ENCODE measurements at places on chromosomes 6 and 20. TPM values are rescaled to one million over a fixed set of nuclear protein-coding genes. Genes with fewer than 3 reads are reported as not detected.

Gene BTN2A1
- 17.1 TPM for total RNA-seq

Gene PGC
- not detected for total RNA-seq

Gene DPPA5
- total RNA-seq = not detected

Gene SLC44A4
- not detected for total RNA-seq

Gene TMC2
- total RNA-seq = not detected

Gene ENPP5
- 6.8 TPM for total RNA-seq

Gene GPLD1
- 1.6 TPM for total RNA-seq

Gene DNMT3B
- 0.62 TPM for total RNA-seq

Gene PNPLA1
- total RNA-seq = not detected

Gene WFDC12
- total RNA-seq = not detected

Gene PLN
- total RNA-seq = 1,090 TPM

Gene CLIC5
- 150 TPM for total RNA-seq

Gene FAM83B
- 13.3 TPM for total RNA-seq

Gene ZKSCAN3
- 6.7 TPM for total RNA-seq

Gene SPINT4
- not detected for total RNA-seq

Gene RBM24
- total RNA-seq = 173 TPM

Gene NUDT3
- 51.5 TPM for total RNA-seq

Gene SGK1
- total RNA-seq = 21.7 TPM

Gene ID1
- 188 TPM for total RNA-seq

Gene BEND3
- 0.91 TPM for total RNA-seq

Gene MAN1A1
- 25.2 TPM for total RNA-seq

Gene SIRPB1
- total RNA-seq = 0.35 TPM

Gene FAM209B
- total RNA-seq = not detected

Gene CNPY3
- 27.0 TPM for total RNA-seq

Gene STX11
- 2.7 TPM for total RNA-seq

Gene TUBB2B
- total RNA-seq = 1.4 TPM

Gene XKR7
- not detected for total RNA-seq

Gene KIAA1586
- total RNA-seq = 6.3 TPM

Gene LY6G6C
- total RNA-seq = not detected

Gene RIMS1
- 0.20 TPM for total RNA-seq

Gene PRSS35
- total RNA-seq = 6.6 TPM

Gene ALDH8A1
- total RNA-seq = 1.3 TPM

Gene CTCFL
- total RNA-seq = not detected

Gene TMEM200A
- 0.14 TPM for total RNA-seq

Gene CRISP2
- not detected for total RNA-seq

Gene NKAIN4
- total RNA-seq = not detected

Gene SEMG1
- not detected for total RNA-seq

Gene KHDC1L
- total RNA-seq = not detected

Gene DACT2
- 2.4 TPM for total RNA-seq

Gene CENPW
- 1.4 TPM for total RNA-seq

Gene SPACA1
- total RNA-seq = not detected

Gene ANKRD66
- not detected for total RNA-seq

Gene KHDC1
- total RNA-seq = 4.2 TPM

Gene PBOV1
- total RNA-seq = not detected

Gene RGS17
- total RNA-seq = 0.31 TPM

Gene RHAG
- 1.7 TPM for total RNA-seq

Gene MYH7B
- total RNA-seq = 125 TPM

Gene NKX2-2
- total RNA-seq = not detected

Gene SLC17A9
- total RNA-seq = 1.5 TPM

Gene NNAT
- total RNA-seq = 0.60 TPM

Gene RNF144B
- total RNA-seq = 14.6 TPM

Gene SH3BGRL2
- total RNA-seq = 7.1 TPM

Gene TRIM10
- not detected for total RNA-seq

Gene PRRT1
- 3.3 TPM for total RNA-seq

Gene NKX2-4
- total RNA-seq = not detected

Gene GGTLC1
- not detected for total RNA-seq

Gene FAM83C
- not detected for total RNA-seq

Gene GSTA2
- not detected for total RNA-seq

Measured in right cardiac atrium (tissue), 5 donors.